Left cardiac atrium (tissue), 4 donors: ENCODE measurements at places on chromosomes 3 and 15.
A peak's percentile ranks its signal among the peaks of the same experiment; 100 is the strongest.

GRCh38 chr3:187832202-187832601 is 86.9 kb upstream of the BCL6 start:
- no peak for DNase-seq

DNA sequence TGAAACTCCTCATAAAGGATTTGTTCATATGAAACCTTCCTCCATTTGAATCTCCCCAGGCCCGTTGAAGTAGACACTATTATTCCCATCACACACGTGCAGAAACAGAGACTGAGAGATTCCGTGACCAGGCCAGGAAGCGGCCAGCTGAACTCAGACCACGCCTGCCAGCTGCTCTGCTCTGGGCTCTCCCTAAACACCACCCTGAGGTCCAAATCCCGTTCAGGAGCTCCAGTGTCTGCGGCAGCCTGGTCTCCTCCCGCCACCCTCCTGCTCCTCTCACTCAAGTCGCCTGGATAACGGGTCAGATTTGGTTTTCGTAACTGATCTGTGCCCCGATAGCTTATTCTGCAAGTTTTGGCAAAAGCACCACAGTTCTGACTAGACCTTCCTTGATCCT is 53.6 kb upstream of the SNRPA1 start:
- DNase-seq = no peak

DNA sequence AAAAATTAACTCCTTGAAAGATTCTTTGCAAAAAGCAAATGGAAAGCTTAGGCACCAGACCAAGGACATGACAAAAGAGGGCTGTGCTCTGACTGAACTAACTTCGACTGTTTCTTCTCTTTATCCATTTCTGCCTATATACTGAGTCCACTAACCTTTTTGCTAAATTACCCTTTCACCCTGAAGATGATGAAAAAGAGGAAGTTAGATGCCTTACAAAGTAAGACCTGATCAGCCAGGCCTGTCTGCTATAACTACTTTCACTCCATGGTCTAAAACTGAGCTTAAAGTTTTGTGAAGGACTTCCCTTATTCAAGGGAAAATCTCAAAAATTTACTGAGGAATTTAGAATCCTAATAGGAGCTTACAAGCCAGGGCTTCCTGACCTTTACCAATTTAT is 6.2 kb upstream of the IGSF10 start:
- DNase-seq = no peak

GRCh38 chr3:172517859-172518466 is 5.3 kb downstream of the TNFSF10 start:
- no peak for DNase-seq

DNA sequence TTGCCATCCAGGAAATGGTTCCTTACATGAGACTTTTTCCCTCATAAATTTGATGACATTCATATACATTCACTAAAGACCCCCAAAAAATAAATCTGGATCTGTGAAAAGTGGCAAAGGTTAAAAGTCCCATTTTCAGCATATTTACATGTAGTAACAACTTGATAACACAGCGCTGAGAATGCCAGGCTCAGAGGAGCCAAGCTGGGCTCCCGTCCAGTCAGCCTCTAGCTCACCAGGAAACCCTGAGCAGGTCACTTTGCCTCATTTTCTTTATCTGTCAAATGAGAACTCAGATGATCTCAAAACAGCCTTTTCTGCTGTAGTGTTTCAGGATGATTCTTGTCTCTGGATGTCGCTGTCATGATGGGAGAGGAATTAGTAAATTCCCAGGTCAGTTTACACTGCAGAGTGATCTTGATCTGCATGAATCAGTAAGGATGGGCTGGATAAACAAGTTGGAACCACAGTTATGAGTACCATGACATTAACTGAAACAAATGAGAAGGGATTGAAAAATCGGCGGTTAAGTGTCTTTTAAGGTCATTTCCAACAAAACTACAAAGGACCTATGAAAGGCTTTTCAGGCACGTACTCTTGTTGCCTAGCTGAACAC is 82.8 kb downstream of the PPARG start:
- peak; percentile 30 for DNase-seq

- DNase-seq = no peak
Measured at GRCh38 chr3:36965440-36965839, 20.6 kb upstream of the TRANK1 start.

DNA sequence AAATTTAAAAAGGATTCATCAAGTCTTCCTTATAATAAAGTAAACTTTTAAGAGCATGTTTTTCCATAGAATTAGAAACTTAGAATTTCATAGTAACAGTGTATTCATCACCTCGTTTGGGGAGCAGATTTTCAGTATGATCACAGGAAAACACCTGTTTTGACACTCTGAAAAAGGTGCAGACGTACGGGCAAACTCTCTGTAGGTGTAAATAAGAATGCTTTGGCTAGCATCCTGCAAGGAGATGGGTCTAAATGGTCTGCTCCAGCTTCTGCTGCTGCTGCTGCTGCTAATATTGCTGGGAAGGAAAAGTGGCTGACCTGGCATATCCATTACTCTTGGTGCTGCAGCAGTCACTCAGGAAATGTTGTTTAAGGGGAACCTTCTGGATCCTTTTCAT is 66.0 kb downstream of the MBNL1 start:
- DNase-seq = no peak

DNA sequence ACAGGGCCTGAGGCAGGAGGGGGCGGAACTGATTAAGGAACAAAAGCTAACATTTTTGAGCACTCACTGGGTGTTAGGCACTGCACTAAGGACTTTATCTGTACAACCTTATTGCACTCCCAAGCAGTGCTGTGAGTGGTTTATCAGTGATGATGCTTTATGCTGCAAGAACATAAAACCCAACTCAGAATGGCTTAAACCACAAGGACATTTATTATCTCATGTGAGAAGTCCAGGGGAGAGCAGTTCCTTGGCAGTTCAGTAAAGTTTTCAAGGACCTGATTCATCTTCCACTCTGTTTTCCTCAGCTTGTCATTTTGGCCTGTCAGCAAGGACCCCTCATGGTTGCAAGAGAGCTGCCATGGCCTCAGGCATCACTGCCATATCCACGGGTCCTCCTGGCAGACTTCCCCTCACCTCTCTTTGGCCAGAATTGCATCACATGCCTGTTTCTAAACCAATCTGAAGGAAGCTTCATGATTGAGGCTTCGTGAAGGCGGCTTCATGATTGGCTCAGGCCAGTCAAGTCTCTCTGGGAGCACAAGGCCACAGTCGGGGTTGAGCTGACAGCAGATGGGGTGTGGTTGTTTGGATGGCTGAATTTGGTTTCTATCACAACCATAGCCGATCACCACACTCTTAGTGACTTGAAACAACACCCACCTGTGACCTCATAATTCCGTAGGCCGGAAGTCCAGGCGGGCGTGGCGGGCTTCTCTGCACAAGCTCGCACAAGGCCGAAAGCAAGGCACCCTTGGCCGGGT is 15.8 kb downstream of the EFCC1 start:
- DNase-seq = peak; percentile 79

DNA sequence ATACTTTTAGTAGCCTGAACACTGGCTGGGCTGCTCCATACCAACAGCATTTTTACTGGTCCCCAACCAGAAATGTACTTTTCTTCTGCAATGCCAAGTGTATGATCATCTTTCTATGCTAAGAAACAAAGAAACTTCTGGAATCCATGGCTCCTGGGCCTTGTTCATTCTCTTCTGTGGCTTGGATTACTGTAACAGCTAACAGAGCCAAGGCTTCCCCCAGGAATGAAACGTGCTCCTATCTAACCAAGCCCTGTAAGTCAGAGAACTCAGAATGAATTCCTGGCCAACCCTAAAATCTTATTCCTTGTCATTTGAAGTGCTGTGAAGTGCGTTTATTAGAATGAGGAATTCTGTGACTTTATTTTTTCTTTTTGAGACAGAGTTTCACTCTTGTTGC is 102.9 kb upstream of the RAD18 start:
- DNase-seq = no peak

- DNase-seq = no peak
Measured at GRCh38 chr3:120706950-120707349, 24.9 kb upstream of the HGD start.

- no peak for DNase-seq
Measured at GRCh38 chr15:39180483-39180933, 400.4 kb upstream of the THBS1 start.

- DNase-seq = no peak
Measured at GRCh38 chr15:92806763-92807162, 93.4 kb upstream of the CHD2 start.

DNA sequence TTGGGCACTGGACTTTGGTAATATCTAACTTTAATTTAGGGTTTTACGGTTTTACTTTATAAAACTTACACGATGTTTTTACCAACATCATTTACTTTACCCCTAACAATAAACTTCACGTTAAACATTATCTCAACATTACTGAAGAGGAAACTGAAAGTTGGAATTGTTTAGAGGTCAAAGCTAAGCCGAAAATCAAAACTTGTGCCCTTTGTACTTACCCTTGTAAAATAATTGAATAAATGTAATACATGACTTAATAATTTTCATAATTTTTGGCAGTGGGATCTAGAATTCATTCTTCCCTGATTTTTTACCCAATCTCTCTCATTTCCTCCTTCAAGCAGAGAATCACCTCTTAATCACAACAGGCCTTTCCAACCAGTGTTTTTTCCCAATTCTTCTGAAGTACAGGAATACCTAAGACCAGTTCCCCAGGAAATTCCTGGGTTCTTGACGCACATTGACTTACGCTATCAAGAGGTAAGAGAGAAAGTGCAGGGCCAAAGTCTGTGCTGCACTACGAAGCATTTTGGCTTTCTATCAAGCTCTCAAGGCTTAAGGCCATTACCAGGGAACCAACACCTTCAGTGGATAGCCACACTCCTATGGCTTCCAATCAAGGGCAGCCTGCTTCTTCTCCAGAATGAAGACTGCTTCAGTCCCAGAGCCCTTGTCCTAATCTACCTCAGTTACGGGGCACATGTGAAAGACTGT is 11.9 kb upstream of the SEMA6D start:
- no peak for DNase-seq

DNA sequence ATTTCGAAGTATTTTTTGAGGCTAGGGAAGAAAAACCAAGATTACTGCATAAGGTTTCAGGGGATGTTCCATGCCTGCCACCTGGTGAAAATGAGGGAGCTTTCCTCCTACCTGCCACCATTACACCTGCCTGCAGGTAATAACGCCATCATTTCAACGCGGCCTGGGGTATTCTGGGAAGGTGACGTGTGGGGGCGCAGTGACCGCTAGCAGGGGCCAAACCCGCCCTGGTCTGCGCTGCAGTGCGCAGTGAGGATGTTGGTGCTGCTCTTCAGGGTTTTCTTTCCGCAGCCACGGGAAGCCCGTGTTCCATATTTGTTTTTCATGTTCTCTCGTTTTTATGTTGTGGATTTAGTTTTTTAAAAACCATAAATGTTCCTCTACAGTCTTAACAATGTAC is 37.4 kb upstream of the SNRPN start:
- DNase-seq = no peak

DNA sequence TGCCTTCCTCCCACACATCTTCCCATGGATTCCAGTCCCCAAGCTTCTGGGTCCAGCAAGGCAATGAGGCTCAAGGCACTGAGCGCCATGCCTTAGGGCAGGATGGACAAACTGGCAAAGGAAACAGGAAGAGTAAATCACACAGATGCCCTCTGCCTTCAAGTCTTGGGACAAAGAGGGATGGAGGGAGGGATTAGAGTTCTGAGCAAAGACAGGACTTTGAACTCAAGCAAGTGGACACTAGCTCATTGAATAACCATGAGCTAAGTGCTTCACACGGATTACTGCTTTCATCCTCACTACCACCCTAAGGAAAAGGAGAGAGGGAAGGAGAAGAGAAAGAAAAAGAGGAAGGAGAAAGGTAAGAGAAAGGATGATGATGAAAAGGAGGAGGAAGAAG is 7.6 kb upstream of the THBS1 start:
- DNase-seq = no peak

DNA sequence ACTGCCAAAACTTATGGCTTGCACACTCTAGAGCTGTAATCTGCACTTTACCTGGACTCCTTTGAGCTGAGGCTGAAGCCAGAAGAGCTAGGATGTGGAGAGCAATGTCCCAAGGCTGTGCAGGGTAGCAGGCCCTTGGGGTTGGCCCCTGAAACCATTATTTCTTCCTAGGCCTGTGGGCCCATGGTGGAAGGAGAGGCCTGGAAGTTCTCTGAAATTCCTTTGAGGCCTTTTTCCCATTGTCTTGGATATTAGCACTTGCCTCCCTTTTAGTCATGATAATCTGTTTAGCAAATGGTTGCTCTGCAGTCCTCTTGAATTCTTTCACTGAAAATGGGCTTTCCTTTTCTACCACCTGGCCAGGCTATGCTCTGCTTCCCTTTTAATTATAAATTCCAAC is 102.0 kb upstream of the SGO1 start:
- DNase-seq = no peak

- no peak for DNase-seq
Measured at GRCh38 chr15:31433091-31433490, 106.5 kb downstream of the KLF13 start.

DNA sequence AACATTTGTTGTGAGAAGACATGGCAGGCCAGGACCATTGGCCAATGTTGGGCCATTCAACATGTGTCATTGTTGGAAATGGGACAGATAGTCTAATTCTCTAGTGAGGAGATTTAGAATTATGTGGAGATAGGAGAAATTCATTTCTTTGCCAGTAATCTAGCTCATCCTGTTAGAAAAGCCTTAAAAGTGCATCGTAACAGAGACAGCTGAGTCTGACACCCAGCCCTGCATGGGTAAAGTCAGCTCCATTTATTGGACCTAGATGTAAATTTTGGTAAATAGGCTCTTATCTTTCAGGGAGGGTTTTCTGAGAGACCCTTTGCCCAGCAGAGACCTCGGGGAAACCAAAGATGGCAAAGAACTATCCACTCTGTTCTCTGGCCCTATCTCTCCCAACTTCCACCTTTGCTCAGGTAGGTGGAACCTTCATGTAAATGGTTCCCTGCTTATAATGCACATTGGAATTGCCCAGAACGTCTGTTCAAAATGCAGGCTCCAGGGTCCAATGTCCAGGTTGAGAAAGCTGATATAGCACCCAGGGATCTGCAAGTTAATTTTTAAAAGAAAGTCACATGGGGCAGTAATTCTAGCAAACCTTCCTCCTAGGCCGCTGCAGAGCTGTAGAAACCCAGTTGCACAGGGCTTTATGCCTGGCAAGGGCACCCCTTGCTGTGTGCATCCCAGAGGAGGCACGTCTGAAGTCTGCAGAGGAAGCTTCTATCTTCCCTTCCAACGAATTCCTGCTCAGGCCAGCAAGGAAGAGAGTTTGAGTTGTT is 365.9 kb upstream of the PROK2 start:
- no peak for DNase-seq

GRCh38 chr3:128788268-128788869 is 62.4 kb downstream of the RAB7A start:
- no peak for DNase-seq

GRCh38 chr3:177250151-177250550 is 52.9 kb upstream of the TBL1XR1 start:
- DNase-seq = no peak

- DNase-seq = no peak
Measured at GRCh38 chr3:99607151-99607550, 31.2 kb upstream of the COL8A1 start.

GRCh38 chr3:45413172-45413765 is 24.9 kb downstream of the LARS2 start:
- DNase-seq = no peak
